ENCODE measurements at places on chromosomes 1 and 21.

DNA sequence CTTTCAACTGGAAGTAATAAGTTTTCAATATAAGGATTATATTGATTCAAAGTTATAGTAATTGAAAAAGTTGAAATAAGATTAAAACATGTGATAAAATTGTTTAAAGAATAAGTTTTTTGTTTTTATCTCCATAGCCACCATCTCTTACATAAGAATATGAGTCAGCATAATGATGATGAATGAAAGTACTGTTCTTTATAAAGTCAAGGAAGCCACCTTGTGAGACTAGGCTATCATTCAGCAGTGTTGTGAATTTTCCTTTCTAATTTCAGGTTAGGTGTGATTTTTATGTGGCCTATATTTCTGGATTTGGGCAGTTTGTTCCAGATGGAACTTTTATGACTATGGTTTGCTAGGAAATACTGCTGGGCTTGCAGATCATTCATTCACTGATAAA lies 22.4 kb upstream of the ASB17 start:
- H3K4me1 ChIP-seq: no peaks in the 10 kb centered on the region
- no peak overlapping the region for H3K27ac ChIP-seq
- no peak overlapping the region for H3K4me3 ChIP-seq
- H3K36me3 ChIP-seq: no peaks in the 10 kb centered on the region
- no peaks in the 10 kb centered on the region for H3K27me3 ChIP-seq

- H3K4me1 ChIP-seq: peaks cover 73% of the 10 kb centered on the region
- peak within 1 kb of the TSS; percentile 87 for H3K4me3 ChIP-seq
- DNase-seq: peak; percentile 88
- H3K27ac ChIP-seq: peak within 1 kb of the TSS; percentile 95
Measured at GRCh38 chr21:35048706-35049617, at the start of gene RUNX1. Gene RUNX1, minus strand, starts transcription at chr21:35049302.

DNA sequence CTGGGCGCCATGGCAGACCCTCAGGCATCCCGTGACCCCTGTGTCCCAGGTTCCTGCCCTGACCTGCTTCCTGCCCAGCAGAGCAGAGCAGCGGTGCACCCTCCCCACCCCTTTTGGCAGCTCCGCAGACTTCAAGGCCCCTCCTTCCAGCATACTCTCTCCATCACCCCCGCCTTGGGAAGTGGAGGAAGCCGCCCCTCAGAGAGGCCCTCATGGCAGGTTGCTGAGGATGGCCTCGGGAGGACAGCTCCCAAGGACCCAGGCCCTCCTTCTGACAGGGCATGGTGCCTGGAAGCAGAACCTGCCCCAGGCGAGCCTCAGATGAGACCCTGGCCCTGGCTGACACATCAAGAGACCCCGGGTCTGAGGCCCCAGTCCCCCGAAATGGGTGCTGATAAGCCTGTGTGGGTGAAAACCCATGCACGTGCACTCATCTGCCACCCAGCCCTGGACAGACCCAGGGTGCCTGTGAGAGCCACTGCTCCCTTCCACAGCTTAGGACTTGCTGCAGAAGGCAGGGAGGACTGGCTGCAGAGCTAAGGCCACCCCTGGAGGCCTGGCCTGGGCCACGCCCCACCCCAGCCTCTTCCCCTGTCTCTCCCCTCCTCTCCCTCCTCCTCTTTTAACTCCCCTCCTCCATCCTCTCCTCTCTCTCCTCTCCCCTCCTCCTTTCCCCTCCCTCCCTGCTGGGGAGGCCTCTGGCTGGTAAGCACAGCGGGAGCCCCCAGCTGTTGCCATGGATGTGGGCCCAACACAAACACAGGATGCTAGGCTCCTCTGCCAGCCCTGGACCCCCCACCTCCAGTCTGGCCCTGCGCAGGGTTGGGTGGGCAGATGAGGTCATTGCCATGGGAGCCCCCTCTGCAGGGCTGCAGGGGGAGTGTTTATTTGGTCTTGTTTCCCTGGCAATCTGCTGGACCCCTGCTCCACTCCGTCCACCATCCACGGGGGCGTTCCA lies 33.7 kb downstream of the WNT9A start:
- H3K27ac ChIP-seq: no peak overlapping the region
- DNase-seq: no peak
- H3K36me3 ChIP-seq: no peaks in the 10 kb centered on the region
- H3K4me3 ChIP-seq: no peak overlapping the region
- H3K4me1 ChIP-seq: no peaks in the 10 kb centered on the region
- H3K27me3 ChIP-seq: no peaks in the 10 kb centered on the region

DNA sequence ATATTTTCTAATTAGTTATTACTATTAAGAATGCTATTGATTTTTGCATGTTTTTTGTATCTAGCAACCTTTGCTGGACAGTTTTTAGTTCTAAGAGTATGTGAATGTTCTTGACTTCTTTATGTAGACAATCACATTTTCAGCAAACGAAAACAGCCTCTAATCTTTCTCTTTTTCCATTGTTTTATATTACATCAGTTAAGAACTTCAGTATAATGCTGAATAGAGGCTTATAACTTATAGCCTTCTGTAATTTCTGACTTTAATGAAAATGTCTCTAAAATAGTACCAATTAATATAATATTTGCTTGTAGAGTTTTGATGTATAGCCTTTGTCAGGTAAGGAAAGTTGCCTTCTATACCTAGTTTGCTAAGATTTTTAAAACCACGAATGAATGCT lies 33.2 kb upstream of the ATF3 start:
- H3K27ac ChIP-seq: no peak overlapping the region
- peaks cover 11% of the 10 kb centered on the region for H3K27me3 ChIP-seq
- no peak overlapping the region for H3K4me3 ChIP-seq
- H3K4me1 ChIP-seq: no peaks in the 10 kb centered on the region

DNA sequence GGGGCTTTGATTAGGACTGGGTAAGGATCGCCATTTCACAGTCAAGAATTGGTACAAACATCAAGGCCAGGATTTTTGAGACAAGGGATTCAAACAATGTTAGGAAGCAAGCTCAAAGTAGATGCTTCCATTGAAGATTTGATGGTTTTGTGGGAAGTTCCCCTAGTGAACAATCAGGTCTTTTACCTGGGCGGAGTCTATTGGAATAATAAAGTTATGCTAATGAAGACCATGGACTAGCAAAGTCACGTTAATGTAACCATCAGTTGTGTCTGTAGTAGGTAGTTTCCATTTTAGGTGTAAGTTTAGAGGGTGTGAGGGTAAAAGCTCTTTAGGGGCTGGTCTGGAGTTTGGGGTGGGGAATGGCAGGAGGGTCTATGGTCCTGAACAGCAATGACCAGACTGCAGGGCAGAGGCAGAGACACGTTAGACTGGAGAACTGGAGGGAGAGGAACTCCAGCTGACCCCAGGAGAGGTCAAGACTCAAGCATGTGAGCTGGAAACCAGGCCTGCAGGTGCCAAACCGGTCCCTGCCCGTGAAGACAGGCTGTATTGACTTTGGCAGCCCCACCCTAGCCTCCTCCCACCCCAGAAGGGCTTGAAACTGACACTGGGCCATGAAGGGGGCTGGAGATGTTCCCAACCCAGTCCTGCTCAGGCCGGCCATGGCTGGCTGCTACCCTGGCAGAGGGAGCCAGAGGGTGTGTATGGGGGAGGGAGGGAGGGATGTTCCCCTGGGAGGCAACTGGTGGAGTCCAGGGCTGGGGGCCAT lies 36.0 kb upstream of the GPR37L1 start:
- no peak for DNase-seq
- peaks cover 2% of the 10 kb centered on the region for H3K27me3 ChIP-seq
- H3K36me3 ChIP-seq: no peaks in the 10 kb centered on the region
- H3K27ac ChIP-seq: no peak overlapping the region
- H3K4me3 ChIP-seq: no peak overlapping the region
- no peaks in the 10 kb centered on the region for H3K4me1 ChIP-seq

- no peaks in the 10 kb centered on the region for H3K27me3 ChIP-seq
- H3K4me1 ChIP-seq: no peaks in the 10 kb centered on the region
- H3K27ac ChIP-seq: no peak overlapping the region
- no peak overlapping the region for H3K4me3 ChIP-seq
- DNase-seq: no peak
- no peaks in the 10 kb centered on the region for H3K36me3 ChIP-seq
Measured at GRCh38 chr21:15365751-15366392, 301.1 kb upstream of the NRIP1 start.

DNA sequence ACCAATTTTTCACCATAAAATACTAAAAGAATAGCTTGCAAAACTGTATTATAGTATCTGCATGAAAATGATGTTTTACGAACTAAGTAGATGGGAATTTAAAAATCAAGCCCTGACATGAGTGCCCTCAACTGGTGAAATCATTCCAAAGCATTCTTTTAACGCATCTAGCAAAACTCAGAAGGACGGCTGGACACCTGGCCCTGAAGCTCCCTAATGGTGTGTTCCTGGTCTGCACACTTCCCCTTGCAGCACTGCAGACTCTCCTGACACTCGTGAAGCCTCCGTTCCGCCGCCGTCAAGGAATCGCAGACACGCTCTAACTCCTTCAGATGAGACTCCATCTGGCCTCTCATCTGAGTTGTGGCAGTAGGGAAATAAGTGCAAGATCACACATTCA lies 39.9 kb downstream of the ODF2L start:
- H3K36me3 ChIP-seq: peaks cover 49% of the 10 kb centered on the region
- no peak overlapping the region for H3K27ac ChIP-seq
- no peaks in the 10 kb centered on the region for H3K4me1 ChIP-seq
- no peak overlapping the region for H3K4me3 ChIP-seq
- H3K27me3 ChIP-seq: no peaks in the 10 kb centered on the region
- DNase-seq: no peak

GRCh38 chr1:33039840-33040239 lies 3.2 kb upstream of the AK2 start:
- H3K27ac ChIP-seq: no peak overlapping the region
- no peak for DNase-seq
- peaks cover 13% of the 10 kb centered on the region for H3K36me3 ChIP-seq
- no peaks in the 10 kb centered on the region for H3K27me3 ChIP-seq
- peaks cover 18% of the 10 kb centered on the region for H3K4me1 ChIP-seq

DNA sequence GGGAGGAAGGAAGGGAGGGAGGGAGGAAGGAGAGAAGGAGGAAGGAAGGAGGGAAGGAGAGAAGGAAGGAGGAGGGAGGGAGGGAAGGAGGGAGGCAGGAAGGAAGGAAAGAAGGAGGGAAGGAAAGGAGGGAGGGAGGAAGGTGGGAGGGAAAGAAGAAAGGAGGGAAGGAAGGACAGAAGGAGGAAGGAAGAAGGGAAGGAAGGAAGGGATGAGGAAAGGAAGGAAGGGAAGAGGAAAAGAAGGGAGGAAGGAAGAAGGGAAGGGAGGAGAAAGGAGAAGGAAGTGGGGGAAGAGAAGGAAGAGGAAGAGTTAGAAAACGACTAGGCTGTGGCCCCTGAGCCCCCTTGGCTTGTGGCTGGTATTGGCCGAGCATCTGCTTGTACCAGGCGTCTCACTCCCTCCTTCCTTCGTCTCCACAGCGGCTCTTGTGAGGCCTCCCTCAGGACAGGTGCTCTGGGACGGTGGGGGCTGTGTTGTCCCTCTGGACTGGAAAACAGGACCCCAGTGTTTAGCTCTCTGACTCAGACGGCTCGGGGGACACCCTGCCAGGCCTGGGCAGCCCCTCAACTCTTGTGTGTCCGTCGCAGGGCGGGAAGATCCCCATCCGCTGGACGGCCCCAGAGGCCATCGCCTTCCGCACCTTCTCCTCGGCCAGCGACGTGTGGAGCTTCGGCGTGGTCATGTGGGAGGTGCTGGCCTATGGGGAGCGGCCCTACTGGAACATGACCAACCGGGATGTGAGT lies 36.2 kb upstream of the C1QA start:
- H3K4me1 ChIP-seq: no peaks in the 10 kb centered on the region
- peaks cover 7% of the 10 kb centered on the region for H3K27me3 ChIP-seq
- H3K4me3 ChIP-seq: no peak overlapping the region
- DNase-seq: no peak
- H3K36me3 ChIP-seq: no peaks in the 10 kb centered on the region
- no peak overlapping the region for H3K27ac ChIP-seq

- H3K27ac ChIP-seq: no peak overlapping the region
- H3K4me1 ChIP-seq: no peaks in the 10 kb centered on the region
- no peak overlapping the region for H3K4me3 ChIP-seq
- no peaks in the 10 kb centered on the region for H3K27me3 ChIP-seq
- no peak for DNase-seq
- H3K36me3 ChIP-seq: no peaks in the 10 kb centered on the region
Measured at GRCh38 chr1:96837781-96838216, 116.2 kb downstream of the PTBP2 start.

- H3K4me3 ChIP-seq: no peak overlapping the region
- DNase-seq: no peak
- H3K27ac ChIP-seq: no peak overlapping the region
- H3K36me3 ChIP-seq: no peaks in the 10 kb centered on the region
- no peaks in the 10 kb centered on the region for H3K4me1 ChIP-seq
Measured at GRCh38 chr1:78377356-78377928, 113.3 kb upstream of the PTGFR start.

GRCh38 chr1:119510046-119510445 lies 3.0 kb downstream of the HSD3B1 start:
- H3K27me3 ChIP-seq: peaks cover 3% of the 10 kb centered on the region
- DNase-seq: no peak
- H3K36me3 ChIP-seq: no peaks in the 10 kb centered on the region
- H3K4me1 ChIP-seq: no peaks in the 10 kb centered on the region
- no peak overlapping the region for H3K27ac ChIP-seq

GRCh38 chr1:234281826-234282489 lies 91.3 kb upstream of the COA6 start:
- no peak overlapping the region for H3K27ac ChIP-seq
- H3K4me3 ChIP-seq: no peak overlapping the region
- peaks cover 5% of the 10 kb centered on the region for H3K27me3 ChIP-seq

DNA sequence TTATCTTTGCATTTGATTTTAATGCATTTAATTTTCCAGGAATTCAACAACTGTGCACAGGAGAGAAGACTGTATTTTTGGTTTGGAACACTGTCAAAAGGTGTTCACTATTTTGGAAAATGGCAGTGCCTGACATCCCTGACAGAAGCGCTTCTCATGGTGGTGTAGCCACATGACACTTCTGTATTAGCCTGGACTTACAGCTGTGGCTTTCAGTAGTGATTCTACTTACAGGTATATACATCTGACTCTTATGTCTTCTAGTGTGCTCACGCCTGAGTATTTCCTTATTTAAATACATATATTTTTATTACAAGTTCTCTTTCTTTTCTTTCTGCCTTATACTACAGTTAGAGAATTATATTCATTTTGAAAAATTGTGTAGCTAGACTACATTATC lies 52.3 kb upstream of the C8B start:
- H3K27me3 ChIP-seq: no peaks in the 10 kb centered on the region
- no peak overlapping the region for H3K4me3 ChIP-seq
- no peak for DNase-seq

DNA sequence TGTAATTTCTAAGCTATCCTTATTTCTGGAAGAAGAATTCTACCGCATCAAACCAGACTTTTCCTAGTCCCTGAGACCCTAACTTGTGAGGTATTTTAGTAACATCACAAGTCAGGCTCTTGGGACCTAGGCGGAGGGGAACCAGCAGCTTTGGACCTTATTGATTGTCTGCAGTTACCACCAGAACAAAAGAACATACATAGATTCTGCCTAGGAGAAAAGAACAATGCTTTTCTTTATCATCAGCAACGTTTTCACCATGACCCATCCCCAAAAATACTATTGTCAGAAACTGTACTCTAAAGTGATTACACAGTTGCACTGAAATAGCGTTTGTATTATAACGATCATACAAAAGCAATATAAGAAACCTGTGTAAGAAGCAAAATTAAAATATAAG lies 860.4 kb downstream of the USP25 start:
- DNase-seq: no peak
- no peaks in the 10 kb centered on the region for H3K4me1 ChIP-seq
- H3K36me3 ChIP-seq: no peaks in the 10 kb centered on the region
- H3K4me3 ChIP-seq: no peak overlapping the region

Data from activated CD4-positive, alpha-beta T cell treated with anti-CD3 and anti-CD28 coated beads for 36 hours (primary cell).